Activated CD4-positive, alpha-beta T cell treated with anti-CD3 and anti-CD28 coated beads, Interleukin-2, amount 10 ng/mL, durations not matched to agents 7 days and 5 days (primary cell): ENCODE measurements at places on chromosomes 2 and 18. TPM values are rescaled to one million over a fixed set of nuclear protein-coding genes. Genes with fewer than 3 reads are reported as not detected.

The UGT1A5 gene
- not detected for total RNA-seq

The ALPG gene
- not detected for total RNA-seq

DNA sequence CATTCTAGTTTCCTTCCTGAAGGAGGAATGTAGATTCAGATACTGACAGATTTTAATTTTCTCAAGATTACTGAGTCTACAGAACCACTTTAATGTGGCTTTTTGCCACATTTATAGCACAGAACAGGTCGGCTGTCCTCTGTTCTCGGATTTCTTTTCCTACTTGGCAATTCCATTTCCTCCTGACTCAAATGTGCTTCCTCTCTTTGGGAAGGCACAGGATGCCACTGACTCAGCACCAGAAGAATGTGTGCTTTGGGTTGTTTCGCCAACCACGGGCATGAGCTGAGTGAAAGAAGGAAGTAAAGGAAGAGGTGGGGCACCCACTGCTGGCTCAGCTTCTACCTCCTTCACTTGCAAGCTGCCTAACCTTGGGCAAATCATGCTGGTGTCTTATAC is 970.6 kb upstream of the ACVR2A start:
- no peak overlapping the region for H3K4me3 ChIP-seq
- H3K36me3 ChIP-seq: no peaks in the 10 kb centered on the region
- H3K27ac ChIP-seq: no peak overlapping the region
- no peaks in the 10 kb centered on the region for H3K4me1 ChIP-seq

DNA sequence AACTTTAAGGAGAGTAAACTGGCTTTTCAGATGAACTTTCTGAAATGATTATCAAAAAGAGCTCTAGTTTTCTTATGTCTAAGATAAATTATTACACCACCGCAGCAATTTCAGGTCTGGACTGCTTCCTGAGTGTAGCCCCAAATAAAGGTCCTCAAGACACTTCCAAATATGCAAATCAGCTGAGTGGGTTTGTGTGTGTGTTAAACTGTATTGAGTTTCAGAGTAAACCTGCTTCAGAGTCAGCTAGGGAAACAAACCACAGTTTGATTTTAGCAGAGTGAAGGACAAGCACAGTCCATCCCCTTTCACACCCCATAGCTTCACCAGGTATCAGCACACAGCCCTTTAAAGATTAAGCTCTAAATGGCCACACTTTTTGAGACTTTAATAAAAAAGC is 168.7 kb downstream of the NRXN1 start:
- no peaks in the 10 kb centered on the region for H3K4me1 ChIP-seq
- no peaks in the 10 kb centered on the region for H3K36me3 ChIP-seq
- H3K27me3 ChIP-seq: no peaks in the 10 kb centered on the region
- DNase-seq: no peak
- H3K27ac ChIP-seq: no peak overlapping the region
- no peak overlapping the region for H3K4me3 ChIP-seq
